ENCODE measurements at places on chromosomes 1 and 21. TPM values are rescaled to one million over a fixed set of nuclear protein-coding genes. Genes with fewer than 3 reads are reported as not detected.

KCNA3 gene
- 3.9 TPM for total RNA-seq

HJV gene
- total RNA-seq: not detected

- H3K27ac ChIP-seq: no peak overlapping the region
- no peak overlapping the region for H3K4me3 ChIP-seq
- no peaks in the 10 kb centered on the region for H3K4me1 ChIP-seq
- no peak for DNase-seq
- H3K27me3 ChIP-seq: no peaks in the 10 kb centered on the region
- no peaks in the 10 kb centered on the region for H3K36me3 ChIP-seq
These were observed 88.0 kb downstream of the NTNG1 start for GRCh38 chr1:107228704-107229371.

DNA sequence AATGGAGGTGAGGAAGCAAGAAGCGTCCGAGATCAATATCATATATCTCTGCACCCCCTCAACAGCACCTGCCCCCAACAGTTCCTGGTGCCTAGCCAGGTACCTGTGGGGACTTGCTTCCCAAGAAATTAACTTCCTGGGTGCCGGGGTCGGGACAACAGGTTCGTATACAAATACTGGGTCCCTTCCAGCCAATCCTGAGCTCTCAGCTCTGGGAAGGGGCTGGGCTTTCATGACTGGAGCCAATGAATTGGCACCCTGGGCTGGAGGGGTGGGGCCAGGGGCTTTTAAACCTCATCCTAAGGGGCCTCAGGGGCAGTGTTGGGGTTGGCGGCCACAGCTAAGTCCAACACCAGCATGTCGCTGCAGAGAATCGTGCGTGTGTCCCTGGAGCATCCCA lies at the start of gene PADI3:
TSS of gene PADI3 (plus strand) at position 318 of the 400 bp plus-strand sequence. CDS start at position 358, 40 bp downstream.
- H3K4me1 ChIP-seq: peaks cover 4% of the 10 kb centered on the region
- no peak within 1 kb of the TSS for H3K27ac ChIP-seq
- H3K36me3 ChIP-seq: no peaks in the 10 kb centered on the region
- H3K4me3 ChIP-seq: no peak within 1 kb of the TSS
- no peaks in the 10 kb centered on the region for H3K27me3 ChIP-seq
- no peak for DNase-seq

- no peaks in the 10 kb centered on the region for H3K36me3 ChIP-seq
- H3K27me3 ChIP-seq: no peaks in the 10 kb centered on the region
- H3K27ac ChIP-seq: no peak overlapping the region
- no peaks in the 10 kb centered on the region for H3K4me1 ChIP-seq
- DNase-seq: no peak
These were observed 42.9 kb downstream of the ERG start for GRCh38 chr21:38455403-38455802.

DNA sequence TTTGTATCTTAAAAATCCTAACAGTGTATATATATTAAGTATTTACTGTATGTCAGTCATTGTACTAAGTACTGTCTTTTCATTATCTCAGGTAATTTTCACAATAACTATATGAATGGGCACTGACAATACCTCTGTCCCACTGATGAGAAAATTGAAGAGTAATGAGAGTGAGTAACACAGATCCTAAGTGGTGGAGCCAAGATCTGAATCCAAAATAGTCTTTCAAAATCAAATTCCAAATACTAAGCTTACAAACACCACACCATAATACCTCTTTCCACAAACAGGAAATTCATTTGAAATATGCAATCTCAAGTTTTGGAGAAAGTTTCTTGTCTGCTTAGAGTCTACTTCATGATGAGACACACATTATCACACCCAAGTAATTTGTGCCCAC lies 105.9 kb upstream of the EDEM3 start:
- no peaks in the 10 kb centered on the region for H3K27me3 ChIP-seq
- H3K36me3 ChIP-seq: no peaks in the 10 kb centered on the region
- no peak overlapping the region for H3K4me3 ChIP-seq
- no peaks in the 10 kb centered on the region for H3K4me1 ChIP-seq
- DNase-seq: no peak

DNA sequence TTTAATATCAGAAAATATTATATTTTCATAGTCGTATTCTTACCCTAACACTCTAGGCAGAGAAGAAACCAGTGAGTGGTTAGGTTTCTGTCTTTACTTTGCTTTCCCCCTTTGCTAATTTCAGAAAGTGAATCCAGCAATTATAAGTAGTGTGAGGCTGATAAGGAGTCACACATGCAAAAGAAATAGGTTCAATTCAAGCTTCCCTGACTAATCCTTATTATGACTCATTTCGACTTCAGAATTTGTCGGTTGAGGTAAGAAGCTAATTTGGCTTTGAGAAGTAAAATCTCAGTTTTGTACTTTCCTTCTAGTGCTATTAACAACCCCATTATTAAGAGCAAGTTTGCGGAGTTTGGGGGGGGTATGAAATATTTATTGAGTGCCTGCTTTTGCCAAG lies 22.4 kb downstream of the ESRRG start:
- H3K27ac ChIP-seq: no peak overlapping the region
- DNase-seq: no peak
- H3K4me3 ChIP-seq: no peak overlapping the region
- no peaks in the 10 kb centered on the region for H3K27me3 ChIP-seq
- H3K4me1 ChIP-seq: no peaks in the 10 kb centered on the region

DNA sequence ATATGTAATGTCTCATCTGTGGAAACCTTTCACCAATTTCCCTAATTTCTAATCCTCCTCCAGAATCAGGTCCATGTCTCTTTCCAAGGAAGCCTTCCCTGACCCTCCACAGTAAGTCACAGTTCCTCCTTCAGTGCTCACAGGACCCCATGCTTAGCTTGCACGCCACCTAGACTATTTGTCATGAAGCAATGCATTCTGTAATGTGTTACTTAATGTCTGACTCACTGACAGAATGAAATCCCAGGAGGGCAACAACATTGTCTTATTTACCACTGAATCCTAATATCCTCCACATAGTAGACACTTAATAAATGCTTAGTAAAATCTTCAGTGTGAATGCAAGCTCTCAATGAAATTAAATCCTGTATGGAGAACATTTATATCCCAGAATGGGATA lies 245.9 kb upstream of the PLD5 start:
- no peak for DNase-seq
- H3K27ac ChIP-seq: no peak overlapping the region
- no peaks in the 10 kb centered on the region for H3K36me3 ChIP-seq
- no peaks in the 10 kb centered on the region for H3K27me3 ChIP-seq
- no peaks in the 10 kb centered on the region for H3K4me1 ChIP-seq

ANKRD65 gene
- 16.0 TPM for total RNA-seq

ETV3L gene
- not detected for total RNA-seq

OR2T11 gene
- total RNA-seq: not detected

DNA sequence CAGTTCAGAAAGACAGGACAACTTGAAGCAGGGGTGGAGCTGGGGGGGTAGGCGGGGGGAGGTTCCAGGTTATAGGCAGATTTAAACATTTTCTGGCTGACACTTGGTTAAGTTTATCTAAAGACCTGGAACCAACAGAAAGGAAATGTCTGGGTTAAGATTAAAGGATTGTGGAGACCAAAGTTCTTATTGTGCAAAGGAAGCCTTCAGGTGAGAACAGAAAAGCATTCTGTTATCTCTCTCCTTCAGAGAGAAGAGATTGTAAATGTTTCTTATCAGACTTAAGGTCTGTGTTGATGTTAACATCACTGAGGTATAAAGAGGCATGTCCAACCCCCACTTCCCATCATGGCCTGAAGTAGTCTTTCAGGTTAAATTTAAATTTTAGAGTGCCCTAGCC lies 3.7 kb upstream of the ACADM start:
- no peaks in the 10 kb centered on the region for H3K4me1 ChIP-seq
- no peak for DNase-seq
- H3K27ac ChIP-seq: no peak overlapping the region

- H3K27me3 ChIP-seq: no peaks in the 10 kb centered on the region
- DNase-seq: no peak
- H3K4me3 ChIP-seq: no peak overlapping the region
- H3K4me1 ChIP-seq: no peaks in the 10 kb centered on the region
- H3K36me3 ChIP-seq: no peaks in the 10 kb centered on the region
These were observed 143.0 kb downstream of the CAMTA1 start for GRCh38 chr1:6928106-6928885.

DNA sequence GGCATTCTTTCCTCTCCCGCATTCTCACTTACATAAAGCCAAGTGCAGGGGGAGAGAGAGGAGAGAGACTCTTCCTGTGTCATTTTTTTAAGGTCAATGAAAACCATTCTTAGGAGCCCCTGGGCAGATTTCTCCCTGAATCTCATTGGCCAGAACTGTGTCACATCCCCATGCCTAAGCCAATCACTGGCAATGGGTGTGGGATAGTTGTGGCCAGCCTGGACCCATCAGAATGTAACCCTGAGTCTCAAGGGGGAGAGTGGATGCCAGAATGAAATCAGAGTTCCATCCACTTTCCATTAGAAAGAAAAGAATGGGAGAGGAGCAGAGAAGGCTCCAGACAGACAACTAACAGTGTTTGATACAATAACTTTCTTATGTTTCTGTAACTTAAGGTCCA lies 31.2 kb upstream of the COQ8A start:
- H3K4me3 ChIP-seq: no peak overlapping the region
- H3K36me3 ChIP-seq: no peaks in the 10 kb centered on the region
- H3K27me3 ChIP-seq: no peaks in the 10 kb centered on the region
- H3K4me1 ChIP-seq: no peaks in the 10 kb centered on the region
- no peak overlapping the region for H3K27ac ChIP-seq
- no peak for DNase-seq

DNA sequence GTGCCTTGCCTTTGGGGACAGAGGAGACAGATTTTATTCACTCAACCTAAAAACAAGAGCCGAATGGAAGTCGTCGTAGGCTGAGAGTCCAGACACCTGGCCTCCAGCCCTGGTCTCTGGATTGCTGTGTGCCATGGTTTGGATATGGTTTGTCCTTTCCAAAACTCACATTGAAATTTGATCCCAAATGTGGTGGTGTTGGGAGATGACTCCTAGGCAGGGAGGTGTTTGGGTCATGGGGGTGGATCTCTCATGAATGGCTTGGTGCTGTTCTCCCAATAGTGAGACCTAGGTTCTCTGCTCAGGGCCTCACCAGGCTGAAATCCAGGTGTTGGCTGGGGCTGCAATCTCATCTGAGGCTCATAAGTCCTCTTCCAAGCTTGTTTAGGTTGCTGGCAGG lies 75.5 kb downstream of the FOXD2 start:
- H3K4me3 ChIP-seq: no peak overlapping the region
- H3K27me3 ChIP-seq: peaks cover 13% of the 10 kb centered on the region
- H3K4me1 ChIP-seq: no peaks in the 10 kb centered on the region
- H3K27ac ChIP-seq: no peak overlapping the region
- H3K36me3 ChIP-seq: no peaks in the 10 kb centered on the region

DNA sequence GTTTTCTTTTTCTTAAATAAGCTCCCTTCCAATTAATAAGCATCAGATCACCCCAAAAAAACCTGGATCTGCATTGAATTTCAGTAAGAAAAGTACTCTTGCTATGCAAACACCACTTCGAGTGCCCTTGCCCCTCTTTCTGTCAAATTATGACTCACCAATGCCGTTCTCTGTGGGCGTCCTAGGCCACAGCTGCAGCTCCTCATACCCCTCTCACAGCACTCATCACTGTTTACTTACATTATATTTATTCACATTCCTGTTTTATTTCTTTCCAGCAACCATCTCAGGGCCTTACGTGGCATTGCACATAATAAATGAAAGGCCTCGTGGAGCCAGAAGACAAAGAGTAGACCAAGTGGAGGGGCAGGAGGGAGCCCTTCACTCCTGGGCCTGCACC lies 99.1 kb upstream of the CTTNBP2NL start:
- no peaks in the 10 kb centered on the region for H3K27me3 ChIP-seq
- H3K36me3 ChIP-seq: no peaks in the 10 kb centered on the region
- no peak for DNase-seq
- H3K4me3 ChIP-seq: no peak overlapping the region
- H3K27ac ChIP-seq: no peak overlapping the region
- no peaks in the 10 kb centered on the region for H3K4me1 ChIP-seq

SMIM1 gene
- total RNA-seq: 4.7 TPM

GRCh38 chr1:185297982-185298381 lies 19.1 kb downstream of the IVNS1ABP start:
- H3K27ac ChIP-seq: no peak overlapping the region
- peaks cover 4% of the 10 kb centered on the region for H3K36me3 ChIP-seq
- no peaks in the 10 kb centered on the region for H3K4me1 ChIP-seq
- H3K4me3 ChIP-seq: no peak overlapping the region
- no peak for DNase-seq
- no peaks in the 10 kb centered on the region for H3K27me3 ChIP-seq

PALMD gene
- total RNA-seq: 35.3 TPM

GREM2 gene
- total RNA-seq: 2.0 TPM

ANGPTL3 gene
- total RNA-seq: not detected

C1orf87 gene
- not detected for total RNA-seq

DNA sequence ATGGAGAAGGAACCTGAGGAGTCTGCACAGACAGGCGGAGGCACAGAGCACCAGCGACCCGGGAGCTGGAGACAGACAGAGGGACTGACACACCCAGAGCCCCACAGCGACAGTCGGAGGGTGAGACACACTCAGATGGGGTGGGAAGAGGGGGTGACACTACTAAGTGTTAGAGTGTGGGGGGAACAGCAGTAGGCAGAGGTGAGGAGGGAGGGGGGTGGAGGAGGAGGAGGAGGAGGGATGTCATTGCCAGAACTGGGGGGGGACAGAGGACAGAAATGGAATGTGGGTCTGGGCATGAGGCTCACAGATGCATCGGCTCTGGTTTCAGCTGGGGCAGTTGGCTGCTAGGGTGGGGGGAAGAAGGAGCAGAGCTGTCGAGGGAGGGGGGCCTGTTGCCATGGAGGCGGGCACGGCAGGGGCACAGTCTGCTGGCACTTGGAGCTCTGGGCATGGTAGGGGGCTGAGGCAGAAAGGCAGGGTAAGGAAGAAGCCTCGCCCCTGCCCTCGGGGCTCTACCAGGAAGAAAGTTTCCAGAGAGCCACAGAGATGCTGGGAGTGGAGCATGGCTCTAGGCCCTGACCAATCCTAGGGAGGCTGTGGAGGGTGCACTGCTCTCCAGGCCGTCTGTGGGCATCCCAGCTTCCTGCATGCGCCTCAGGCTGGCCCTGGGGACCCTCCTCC lies 37.3 kb downstream of the AHDC1 start:
- H3K36me3 ChIP-seq: no peaks in the 10 kb centered on the region
- H3K27ac ChIP-seq: peak overlapping the region; percentile 92
- H3K27me3 ChIP-seq: no peaks in the 10 kb centered on the region
- peaks cover 92% of the 10 kb centered on the region for H3K4me1 ChIP-seq
- no peak for DNase-seq

C1orf141 gene
- not detected for total RNA-seq

DNA sequence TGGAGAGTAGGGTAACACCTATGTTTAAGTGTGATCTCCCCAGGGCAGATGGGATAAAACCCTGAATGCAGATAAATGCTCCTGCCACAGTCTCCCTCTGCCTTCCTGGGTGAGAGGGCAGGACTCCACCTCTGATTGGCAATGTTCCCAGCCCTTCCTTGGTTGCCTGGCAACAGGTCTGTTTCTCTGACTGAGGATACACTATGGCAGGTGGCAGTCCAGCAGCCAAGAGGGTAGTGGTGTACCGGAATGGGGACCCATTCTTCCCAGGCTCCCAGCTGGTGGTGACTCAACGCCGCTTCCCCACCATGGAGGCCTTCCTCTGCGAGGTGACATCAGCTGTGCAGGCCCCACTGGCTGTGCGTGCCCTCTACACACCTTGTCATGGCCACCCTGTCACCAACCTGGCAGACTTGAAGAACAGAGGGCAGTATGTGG lies at the start of gene DCDC2B:
TSS of gene DCDC2B (plus strand) at position 199 of the 438 bp plus-strand sequence. CDS start at position 204, 5 bp downstream.
- no peaks in the 10 kb centered on the region for H3K36me3 ChIP-seq
- peaks cover 8% of the 10 kb centered on the region for H3K4me1 ChIP-seq
- no peaks in the 10 kb centered on the region for H3K27me3 ChIP-seq
- DNase-seq: peak; percentile 67
- H3K27ac ChIP-seq: no peak within 1 kb of the TSS

Data from breast epithelium (tissue), 4 donors.